ENCODE measurements at places on chromosomes 4 and X.

- DNase-seq, result no peak
Observed at GRCh38 chr4:41443340-41444079, 94.4 kb upstream of the LIMCH1 start.

DNA sequence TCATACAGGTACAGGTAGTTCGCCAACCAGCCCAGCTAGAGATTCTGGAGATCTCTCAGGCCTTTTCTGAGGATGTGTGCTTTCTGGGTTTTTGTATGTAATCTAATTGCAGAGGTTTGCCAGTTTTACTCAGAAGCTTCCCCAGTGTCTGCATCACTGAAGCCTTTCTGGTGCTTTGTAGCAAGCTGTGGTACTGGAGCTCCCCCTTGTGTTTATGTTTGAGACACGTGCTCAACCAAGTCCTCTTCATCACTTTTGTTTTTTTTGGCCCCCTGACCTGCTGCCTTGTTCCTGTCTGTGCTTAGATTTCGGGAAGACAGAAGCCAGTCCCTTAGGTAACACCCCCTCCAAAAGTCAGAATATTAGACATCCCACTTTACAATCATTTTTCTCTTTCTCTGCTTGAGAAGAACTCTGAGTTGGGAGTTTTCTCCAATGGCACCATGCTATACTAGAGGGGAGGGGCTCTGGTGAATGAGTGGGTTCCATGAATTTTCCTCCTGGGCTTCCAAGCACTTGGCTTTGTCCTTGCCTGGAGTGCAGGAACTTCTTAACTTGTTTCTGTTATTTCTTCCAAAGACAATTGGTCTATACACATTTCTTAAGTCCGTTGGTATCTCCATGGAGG lies 128.4 kb upstream of the TBC1D9 start:
- DNase-seq, result no peak

- DNase-seq, result no peak
Observed at GRCh38 chr4:23956601-23957364, 66.9 kb upstream of the PPARGC1A start.

DNA sequence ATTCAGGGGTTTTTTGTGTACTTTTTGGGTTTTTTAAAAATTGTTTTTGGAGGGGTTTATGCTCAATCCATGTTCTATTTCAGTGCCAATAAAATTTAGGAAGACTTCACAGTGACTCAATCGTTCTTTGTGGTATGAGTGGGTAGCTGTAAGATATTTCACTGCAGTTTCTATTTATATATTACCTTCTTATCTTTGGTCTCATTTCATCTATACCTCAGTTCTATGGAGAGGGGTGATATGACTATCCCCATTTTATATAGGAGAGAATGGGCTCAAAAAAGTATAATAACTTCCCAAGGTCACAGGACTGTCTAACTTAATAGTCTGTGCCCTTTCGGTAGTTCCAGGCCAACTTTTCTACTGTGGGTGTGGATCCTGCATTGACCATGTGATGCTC lies 74.4 kb downstream of the MSN start:
- DNase-seq, result no peak

GRCh38 chrX:36867143-36867542 lies 141.0 kb upstream of the FAM47C start:
- DNase-seq, result no peak

GRCh38 chr4:113962016-113962347 lies 17.5 kb downstream of the ARSJ start:
- DNase-seq, result no peak

GRCh38 chrX:100643212-100643611 lies 787 bp upstream of the SRPX2 start:
- DNase-seq, result no peak

- DNase-seq, result no peak
Observed at GRCh38 chr4:150256841-150257730, 178.8 kb downstream of the DCLK2 start.

- no peak for DNase-seq
Observed at GRCh38 chr4:105399532-105400161, 74.2 kb downstream of the PPA2 start.

DNA sequence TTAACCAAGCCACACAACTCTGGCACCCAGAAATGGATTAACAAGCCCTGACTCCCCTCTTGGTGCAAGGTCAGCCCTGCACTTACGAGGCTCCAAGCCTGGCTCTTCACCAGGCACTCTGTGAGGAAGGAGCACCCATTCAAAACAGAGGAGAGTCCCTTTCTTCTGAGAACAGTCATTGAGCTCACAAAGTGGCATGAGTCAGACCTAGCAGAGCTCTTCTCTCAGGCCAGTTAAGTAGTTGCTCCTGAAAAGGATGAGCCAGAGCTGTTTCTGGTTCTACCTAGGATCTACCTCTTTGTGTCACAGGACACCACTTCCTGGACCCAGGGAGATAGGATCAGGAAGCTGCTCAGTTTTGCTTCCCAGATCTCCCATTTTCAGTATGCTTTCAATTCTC lies 48.2 kb downstream of the EVC2 start:
- no peak for DNase-seq

DNA sequence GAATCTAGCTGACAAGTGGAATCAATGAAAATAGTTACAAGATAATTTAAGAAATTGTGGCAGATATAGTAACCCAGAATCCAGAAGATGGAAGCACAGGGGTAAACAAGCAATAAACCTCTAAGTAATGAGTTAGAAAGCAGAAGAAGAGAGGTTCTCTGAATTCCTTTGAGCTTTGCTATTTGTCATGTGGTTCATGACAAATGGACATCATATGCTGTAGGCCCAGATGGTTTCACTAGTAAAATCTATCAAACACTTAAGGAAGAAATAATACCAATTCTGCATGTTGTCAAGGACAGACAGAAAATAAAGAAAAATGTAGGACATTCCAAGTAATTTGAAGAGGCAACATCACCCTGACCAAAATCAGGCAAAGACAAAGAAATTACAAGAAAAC lies 480.8 kb upstream of the INTU start:
- no peak for DNase-seq

GRCh38 chr4:25670991-25671390 lies 15.3 kb downstream of the SLC34A2 start:
- no peak for DNase-seq

DNA sequence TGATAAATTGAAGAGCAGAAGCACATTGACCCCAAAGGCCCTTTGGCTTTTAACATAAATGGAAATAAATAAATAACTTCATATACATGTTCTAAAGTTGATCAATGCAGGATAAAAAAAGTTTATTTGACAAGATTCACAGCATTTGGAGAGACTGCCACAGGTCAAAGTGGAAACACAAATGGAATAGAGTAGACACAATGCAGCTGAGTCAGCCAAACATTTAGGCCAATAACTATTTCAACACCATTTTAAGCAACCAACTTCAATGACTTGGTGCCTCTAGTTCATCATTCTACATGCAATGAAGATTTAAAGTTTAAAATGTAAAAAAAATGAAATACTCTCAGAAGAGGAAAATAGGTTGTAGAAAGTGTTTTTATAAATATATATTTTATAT lies 365.2 kb downstream of the FAT4 start:
- no peak for DNase-seq

DNA sequence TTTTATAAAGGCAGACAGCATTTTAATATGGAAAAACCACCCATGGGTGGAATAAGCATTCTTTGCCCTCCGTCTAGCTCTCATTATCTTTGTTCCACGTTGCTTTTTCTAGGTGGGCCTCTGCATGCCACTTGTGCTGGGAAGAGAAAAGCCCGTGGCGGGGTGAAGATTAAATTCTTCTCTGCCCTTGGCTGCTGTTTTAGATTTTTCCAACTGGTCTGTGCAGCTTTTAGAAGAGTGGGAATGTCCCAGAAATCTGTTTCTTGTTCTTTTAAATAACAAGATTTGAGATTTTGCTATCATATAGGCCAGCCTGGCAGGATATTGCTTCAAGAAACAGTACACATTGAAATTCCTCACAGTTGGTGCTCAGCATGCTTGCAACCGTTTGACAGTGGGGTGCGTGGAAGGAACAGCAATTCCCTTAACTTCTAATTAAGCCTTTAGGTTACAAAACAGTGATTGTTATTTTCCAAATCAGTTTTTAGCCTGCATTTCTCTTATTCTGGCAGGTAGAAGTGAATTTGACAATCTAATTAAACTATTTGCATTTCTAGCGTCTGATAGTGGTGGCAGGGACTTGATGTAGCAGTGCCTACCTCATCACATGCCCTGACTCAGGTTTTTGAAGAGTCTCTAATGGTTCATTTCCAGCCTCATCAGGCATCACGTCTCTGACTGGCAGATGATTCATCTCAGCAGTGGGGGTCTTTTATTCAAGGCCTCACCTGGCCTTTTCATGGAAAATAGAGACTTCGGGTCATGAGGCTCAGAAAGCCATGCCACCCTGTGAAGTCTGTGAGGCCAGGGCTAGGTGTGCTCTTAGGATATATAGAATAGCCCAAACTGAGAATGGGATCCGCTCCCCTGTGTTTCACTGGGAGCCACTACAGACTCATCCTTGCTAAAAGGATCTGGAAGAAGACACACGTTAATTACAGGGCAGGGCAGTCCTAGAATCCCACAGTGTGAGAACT lies 50.8 kb downstream of the PPEF1 start:
- DNase-seq, result no peak

- no peak for DNase-seq
Observed at GRCh38 chr4:100391086-100391485, 126.7 kb downstream of the EMCN start.

GRCh38 chr4:122122083-122122482 lies 30.0 kb upstream of the BLTP1 start:
- DNase-seq, result no peak

- DNase-seq, result no peak
Observed at GRCh38 chr4:182507805-182508204, 264.6 kb downstream of the TENM3 start.

DNA sequence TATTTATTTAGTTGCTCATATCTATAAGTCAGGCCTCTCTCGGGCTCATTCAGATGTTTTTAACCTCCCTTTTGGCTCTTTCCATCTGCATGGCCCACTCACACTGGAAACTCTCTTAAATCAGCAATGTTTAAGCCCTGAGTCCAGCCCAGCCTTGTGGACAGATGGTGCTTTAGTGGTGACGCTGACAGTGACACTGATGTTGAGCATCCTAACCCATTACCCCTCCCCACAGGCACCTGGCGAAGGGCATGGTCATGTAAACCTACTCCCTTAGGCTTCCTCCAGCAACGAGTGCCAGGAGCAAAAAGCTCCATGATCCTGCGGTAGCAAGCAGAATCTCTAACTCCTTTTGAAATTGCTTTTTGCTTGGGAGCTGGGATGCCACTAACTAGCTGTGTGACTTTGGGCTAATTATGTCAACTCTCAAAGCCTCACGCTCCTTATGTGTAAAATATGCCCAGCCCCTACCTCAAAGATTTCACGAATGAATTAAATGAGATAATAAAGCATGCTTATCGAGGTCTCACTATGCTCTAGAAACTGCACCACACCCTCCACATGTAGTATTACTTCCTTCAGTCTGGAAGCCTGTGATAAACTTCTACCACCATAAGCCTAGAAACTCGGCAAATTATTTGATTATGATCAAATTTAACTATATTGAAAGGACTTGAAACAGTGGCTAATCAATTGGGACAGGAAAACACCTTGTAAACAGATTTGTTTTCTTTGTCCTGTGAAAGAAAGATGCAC lies 569.4 kb downstream of the BCOR start:
- DNase-seq, result no peak

GRCh38 chr4:100738196-100739165 lies 220.7 kb upstream of the EMCN start:
- DNase-seq, result no peak

DNA sequence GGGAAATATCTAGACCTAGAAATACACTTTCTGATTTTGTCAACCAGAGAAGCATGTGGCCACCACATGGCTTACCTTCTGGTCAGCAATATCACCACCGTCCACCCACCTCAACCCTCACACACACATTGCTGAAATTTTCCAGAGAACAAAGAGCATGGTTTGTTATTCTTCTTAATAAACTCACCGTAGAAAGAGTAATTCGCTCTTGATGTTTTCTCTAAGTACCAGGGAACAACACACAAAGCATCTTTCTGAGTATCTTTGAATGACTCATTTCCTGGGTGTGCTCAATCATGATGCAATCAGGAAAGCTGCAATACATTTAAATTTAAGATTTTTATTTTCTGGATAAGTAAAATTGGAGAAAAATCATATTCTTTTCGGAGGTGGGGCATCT lies 24.7 kb upstream of the LRAT start:
- DNase-seq, result no peak

GRCh38 chr4:110840221-110840654 lies 217.4 kb upstream of the PITX2 start:
- DNase-seq, result no peak

DNA sequence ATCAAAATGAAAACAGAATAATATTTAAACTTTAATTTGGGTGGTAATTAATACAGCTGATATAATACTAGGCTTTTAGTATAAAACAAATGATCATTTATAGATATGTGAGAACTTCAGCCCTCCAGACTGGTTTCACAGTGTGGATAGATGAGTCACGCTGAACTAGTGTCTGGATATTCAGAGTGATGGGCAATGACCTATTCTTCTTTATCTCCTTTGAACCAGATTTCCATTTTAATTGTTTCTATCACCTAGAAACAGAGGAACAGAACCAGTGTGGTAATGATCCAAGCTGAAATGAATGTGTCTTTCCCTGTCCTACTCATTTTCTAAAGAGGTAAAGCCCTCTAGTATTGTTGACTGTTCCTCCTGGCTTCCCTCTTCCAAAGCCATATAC lies 155.2 kb upstream of the GK2 start:
- no peak for DNase-seq

- DNase-seq, result no peak
Observed at GRCh38 chr4:27360790-27361267, 500.2 kb downstream of the STIM2 start.

- DNase-seq, result no peak
Observed at GRCh38 chr4:41696131-41696530, 52.4 kb downstream of the PHOX2B start.

DNA sequence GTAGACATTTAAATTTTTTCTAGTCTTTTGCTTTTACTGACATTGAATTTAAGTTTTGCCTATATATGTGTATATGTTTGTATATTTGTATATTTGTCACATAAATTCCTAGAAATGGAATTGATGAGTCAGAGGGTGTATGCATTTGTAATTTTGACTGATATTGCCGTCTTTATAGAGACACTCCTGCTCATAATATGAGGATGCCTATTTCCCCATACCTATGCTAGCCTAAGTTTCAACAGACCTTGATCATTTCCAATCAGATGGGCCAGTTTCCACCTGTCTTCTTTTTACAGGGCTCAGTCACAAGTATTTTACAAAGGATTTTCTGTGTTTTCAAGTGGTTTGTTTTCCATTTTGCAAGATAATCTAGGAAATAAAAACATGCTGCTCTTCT lies 10.8 kb downstream of the PDLIM5 start:
- no peak for DNase-seq

GRCh38 chrX:108019382-108019875 lies 25.4 kb upstream of the VSIG1 start:
- DNase-seq, result no peak

DNA sequence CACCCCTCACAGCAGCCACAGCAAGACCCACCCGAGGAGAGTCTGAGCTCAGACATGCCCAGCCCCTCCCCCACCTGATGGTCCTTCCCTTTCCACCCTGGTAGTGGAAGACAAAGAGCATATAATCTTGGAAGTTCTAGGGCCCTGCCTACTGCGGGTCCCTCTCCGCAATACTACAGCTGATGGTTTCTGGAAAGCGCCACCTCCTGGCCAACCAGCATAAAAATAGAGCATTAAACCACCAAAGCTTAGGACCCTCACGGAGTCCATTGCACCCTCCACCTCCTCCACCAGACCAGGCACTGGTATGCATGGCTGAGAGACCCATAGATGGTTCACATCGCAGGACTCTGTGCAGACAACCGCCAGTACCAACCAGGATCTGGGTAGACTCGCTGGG lies 78.2 kb downstream of the SH3BGRL start:
- DNase-seq, result no peak

- no peak for DNase-seq
Observed at GRCh38 chr4:10129196-10130177, 12.9 kb upstream of the WDR1 start.

- no peak for DNase-seq
Observed at GRCh38 chr4:94531991-94532789, 80.4 kb downstream of the PDLIM5 start.

Measured in stimulated activated CD8-positive, alpha-beta memory T cell treated with anti-CD3 and anti-CD28 coated beads, Interleukin-7, amount 100 ng/mL, for 24 hours (primary cell).